ENCODE measurements at places on chromosomes 5 and 9.

GRCh38 chr5:150448952-150449516 lies 505 bp downstream of the RPS14 start:
- no peak for DNase-seq

- DNase-seq, result no peak
These were observed 2.0 kb downstream of the QSOX2 start for GRCh38 chr9:136243631-136244030.

DNA sequence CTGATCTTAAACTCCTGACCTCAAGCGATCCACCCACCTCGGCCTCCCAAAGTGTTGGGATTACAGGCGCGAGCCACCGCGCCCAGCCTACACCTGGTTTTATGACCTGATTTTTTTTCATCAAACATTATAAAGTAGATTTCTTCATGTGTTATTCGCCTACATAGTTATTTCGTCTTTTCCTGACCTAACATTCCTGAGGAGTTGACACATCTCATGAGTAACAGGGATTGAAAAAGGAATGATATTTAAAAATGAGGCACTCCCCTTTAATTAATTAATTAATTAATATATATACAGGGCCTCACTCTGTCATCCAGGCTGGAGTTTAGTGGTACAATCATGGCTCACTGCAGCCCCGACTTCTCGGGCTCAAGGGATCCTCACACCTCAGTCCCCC lies 20.2 kb upstream of the MTMR12 start:
- DNase-seq, result no peak

GRCh38 chr9:134666831-134667230 lies 25.2 kb downstream of the COL5A1 start:
- DNase-seq, result no peak

DNA sequence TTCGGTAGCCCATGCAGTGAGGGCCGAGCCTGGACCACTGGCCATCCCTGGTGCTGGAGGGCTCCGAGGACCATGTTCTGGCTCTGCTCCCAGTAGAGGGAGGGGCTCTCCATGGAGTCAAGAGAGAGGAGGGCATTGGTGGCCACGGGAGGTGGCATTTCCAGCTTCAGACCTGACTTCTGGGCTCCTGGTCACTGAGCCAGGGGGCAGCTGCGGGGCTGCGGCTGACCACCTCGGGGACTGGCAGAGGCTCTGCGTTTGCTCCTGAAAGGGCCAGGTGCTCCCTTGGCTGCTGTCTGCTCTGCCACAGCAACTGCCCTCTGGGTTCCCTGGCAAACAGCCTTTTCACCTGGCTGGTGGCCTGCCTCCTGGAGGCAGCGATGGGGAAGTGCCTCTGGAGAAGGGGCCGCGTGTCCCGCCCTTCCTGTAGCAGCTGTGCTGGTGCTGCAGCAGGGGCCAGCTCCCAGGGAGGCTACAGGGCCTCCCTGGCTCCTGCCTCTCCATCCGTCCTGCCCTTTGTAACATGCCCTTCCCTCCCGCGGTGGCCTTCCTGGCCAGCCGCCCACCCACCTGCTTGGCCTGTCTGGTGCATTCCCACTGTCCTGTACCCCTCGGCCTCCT lies 144.6 kb downstream of the CACNA1B start:
- DNase-seq, result no peak

GRCh38 chr9:109934136-109934856 lies 154.3 kb downstream of the PALM2AKAP2 start:
- DNase-seq, result no peak

- DNase-seq, result no peak
These were observed 13.0 kb downstream of the TLE1 start for GRCh38 chr9:81676395-81676794.

DNA sequence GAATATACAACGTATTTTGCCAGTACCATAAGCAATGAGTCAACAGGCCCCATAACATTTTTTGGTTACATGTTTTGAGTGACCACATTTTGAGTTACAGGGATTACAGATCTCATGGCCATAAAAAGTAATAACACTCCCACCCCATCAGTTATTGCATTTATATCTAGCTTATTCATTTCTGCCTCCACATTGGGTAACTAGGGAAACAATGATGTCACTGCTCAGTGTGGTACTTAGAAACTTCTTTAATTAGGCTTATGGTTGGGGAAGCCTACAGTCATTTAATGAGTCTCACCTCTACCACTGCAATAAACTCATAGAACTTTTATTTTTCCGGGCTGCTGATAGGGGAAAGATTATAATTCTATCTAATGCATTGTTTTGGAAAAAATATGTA lies 39.9 kb upstream of the SMIM15 start:
- DNase-seq, result no peak

DNA sequence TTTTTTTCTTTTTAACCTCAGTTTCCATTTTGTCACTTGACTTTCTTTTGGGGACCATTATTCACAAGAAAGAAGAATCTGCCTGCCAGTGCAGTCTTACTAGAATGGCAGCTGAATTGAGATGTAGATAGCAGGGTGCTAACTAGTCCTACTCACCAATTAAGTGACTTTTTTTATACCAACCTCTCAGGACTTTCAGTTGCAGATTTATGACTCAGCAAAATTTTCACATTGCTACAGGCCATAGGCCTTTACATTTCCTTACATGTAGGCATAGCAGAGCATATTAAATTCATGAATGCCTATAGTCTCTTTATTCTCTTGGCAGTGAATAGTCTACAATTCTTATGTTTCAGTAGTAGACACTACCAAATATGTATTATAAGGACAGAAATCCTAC lies 54.0 kb upstream of the FKTN start:
- no peak for DNase-seq

DNA sequence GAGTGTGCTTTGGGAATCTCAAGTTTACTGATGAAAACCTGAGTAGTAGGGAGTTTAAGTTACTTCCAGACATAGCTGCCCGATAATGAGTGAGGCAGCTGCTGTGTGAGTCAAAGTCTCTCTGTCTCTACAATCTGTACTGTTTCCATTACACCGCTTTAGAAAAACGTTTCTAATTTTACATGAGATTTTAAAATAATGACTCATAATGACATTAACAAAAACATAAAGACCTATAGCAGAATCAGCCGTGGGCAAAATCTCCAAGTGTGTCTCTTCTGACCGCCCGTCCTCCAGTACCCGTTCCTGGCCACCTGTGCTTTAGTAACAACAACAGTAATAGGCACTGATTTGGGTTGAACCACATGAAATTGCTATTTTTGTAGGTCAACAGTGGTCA lies 69.6 kb upstream of the PRRC1 start:
- DNase-seq, result no peak

GRCh38 chr9:101737165-101737704 lies 1.2 kb downstream of the GRIN3A start:
- DNase-seq, result no peak

DNA sequence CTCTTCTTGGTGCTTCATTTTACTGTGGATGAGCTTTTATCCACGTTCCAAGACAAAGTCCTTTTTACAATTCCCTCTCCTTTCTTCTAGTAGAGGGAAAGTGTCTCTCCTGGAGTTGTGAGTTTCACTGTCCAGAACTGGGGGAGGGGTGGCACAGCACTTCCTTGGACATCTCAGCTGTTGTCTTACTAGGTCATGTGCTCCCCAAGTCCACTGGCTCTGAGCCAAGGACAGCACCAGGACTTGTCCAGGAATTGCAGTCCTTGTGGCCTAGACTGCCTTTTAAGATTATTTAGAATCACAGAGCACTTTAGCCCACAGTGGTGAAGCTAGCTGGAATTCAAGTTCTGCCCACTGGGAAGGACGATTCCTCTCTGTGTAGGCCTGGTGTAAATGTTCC lies 700.2 kb upstream of the PTPRD start:
- DNase-seq, result no peak

- DNase-seq, result no peak
These were observed 33.6 kb upstream of the GABRP start for GRCh38 chr5:170749911-170750431.

GRCh38 chr5:143073766-143074165 lies 303.6 kb downstream of the ARHGAP26 start:
- DNase-seq, result no peak

GRCh38 chr9:121748727-121749423 lies 97.4 kb downstream of the DAB2IP start:
- DNase-seq, result no peak

- no peak for DNase-seq
These were observed at the start of gene QRFP for GRCh38 chr9:130896233-130897014. TSS of gene QRFP (minus strand) at chr9:130896812. CDS start at chr9:130893838, 2,974 bp downstream.

- DNase-seq, result no peak
These were observed 1044.2 kb downstream of the TLE4 start for GRCh38 chr9:80615964-80616363.

GRCh38 chr9:89864257-89864656 lies 259.4 kb downstream of the GADD45G start:
- no peak for DNase-seq

- no peak for DNase-seq
These were observed 202.1 kb downstream of the SNX18 start for GRCh38 chr5:54719384-54720283.

DNA sequence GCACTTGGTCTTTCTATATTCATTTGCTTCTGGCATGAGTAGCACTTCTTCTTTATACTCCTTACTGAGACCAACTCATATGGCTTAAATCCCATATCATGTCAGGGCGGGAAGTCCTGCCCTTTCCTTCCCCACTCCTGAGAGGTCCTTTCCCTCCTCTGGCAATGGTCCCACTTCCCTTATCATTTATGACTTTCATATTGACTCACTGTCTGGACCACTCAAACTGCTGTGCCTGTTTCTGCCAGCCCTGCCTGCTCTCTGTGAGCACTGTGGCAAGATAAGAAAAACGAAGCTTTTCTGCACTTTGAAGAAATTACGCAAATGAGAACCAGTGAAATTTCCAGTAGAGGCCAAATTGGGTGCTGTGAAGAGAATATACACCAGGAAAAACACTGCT lies 58.1 kb downstream of the ZNF474 start:
- DNase-seq, result no peak

DNA sequence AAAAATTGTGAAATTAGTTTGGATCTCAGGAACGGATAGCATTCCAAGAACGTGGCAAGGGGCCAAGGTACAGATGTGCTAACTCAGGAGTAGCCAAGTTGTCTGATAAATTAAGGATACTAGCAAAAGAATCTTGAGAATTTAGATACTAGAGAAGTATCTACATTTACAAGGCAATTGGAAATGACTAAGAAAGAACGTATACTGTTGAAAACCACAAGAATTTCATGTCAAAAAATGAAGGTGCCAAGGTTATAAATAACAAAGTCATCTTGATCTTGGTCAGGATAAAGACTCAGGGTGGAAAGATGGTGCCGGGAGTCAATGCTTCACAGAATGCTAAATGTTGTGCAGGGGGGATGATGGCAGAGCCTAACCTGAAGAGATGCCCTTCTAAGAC lies 19.2 kb downstream of the CAPSL start:
- no peak for DNase-seq

- DNase-seq, result no peak
These were observed 30.0 kb downstream of the GOLM1 start for GRCh38 chr9:86069206-86069869.

- no peak for DNase-seq
These were observed at the start of gene FGD3 for GRCh38 chr9:92947268-92948037. TSS of gene FGD3 (plus strand) at chr9:92947523. CDS start at chr9:92976257, 28,734 bp downstream.

DNA sequence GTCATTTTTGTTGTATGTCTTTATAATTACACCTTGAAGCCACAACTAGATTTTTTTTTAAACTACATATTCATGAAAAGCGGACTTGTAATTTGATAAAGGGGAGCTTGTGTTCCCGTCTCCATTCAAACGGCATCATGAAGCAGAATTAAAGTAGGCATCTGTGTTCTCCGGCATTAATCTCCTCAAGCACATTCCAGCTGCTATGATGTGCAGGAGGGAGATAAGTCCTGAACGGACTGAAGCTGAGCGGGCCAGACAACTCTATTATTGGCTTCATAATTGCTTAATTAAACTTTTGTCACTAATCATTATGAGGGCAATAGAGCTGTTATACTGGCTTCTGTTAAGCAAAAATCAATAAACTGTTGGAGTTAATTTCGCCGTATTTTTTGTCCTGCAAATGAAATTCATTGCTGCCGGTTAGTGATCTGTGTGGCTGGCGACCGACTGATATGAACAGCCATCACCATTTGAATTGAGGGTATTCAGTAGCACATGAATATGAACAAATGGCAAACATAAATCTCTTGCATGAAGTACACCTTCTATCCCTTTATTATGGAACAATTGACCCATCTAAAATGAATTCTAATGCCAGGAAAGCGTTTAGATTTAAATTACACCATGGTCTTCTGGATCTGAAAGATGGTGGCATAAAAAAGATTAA lies 408.8 kb upstream of the IRX1 start:
- no peak for DNase-seq

GRCh38 chr9:26331223-26331622 lies 561.4 kb downstream of the CAAP1 start:
- DNase-seq, result no peak

GRCh38 chr9:95003689-95004410 lies 277.4 kb downstream of the AOPEP start:
- no peak for DNase-seq
